ENCODE measurements at places on chromosomes 11 and 22.

GRCh38 chr11:30406978-30407762, 84.3 kb downstream of the ARL14EP start:
- DNase-seq: no peak

- no peak for DNase-seq
Observed at GRCh38 chr11:15805726-15806125, 550.6 kb downstream of the SOX6 start.

DNA sequence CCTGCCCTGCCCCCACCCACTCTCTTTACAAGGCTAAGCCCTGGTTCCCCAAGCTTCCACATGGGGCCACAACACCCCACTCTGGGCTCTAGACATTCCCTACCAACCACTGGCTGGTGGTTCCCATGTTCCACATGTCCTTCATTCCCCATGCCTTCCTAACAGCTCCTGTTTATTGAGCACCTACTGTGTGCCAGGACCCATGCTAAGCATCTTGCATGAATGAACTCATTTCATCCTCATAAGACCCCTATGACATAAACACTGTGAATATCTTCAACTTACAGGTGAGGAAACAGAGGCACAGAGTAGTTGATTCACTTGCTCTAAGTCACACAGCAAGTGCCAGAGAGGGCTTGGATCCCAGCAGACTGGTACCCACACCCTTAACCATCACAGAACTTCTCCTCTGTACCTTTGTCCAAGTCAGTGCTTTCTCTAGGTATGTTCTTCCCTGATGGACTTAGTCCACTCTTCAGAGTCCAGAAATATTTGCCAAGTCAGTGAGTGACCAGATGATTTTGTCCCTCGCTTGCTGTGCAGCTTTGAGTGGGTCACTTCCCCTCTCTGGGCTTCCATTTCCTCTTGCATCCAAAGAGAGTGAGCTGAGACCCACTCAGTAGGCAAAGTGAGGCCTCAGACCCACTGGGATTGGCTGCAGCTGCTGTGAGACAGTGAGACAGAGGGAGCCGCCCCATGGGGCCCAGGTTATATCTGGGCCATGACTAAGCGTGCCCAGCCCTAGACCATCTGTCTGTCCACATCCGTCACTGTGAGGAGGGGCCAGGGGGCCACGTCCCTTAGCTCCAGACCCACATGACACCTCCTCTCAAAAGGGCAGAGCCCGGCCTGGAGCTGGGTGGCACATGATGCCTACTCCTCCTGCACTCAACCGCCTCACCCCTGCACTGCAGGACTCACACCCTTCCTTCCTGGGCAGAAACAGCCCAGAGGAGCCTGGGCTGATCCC, 132.4 kb downstream of the MN1 start:
- no peak for DNase-seq

GRCh38 chr11:71240061-71240690, 12.2 kb downstream of the SHANK2 start:
- DNase-seq: no peak

DNA sequence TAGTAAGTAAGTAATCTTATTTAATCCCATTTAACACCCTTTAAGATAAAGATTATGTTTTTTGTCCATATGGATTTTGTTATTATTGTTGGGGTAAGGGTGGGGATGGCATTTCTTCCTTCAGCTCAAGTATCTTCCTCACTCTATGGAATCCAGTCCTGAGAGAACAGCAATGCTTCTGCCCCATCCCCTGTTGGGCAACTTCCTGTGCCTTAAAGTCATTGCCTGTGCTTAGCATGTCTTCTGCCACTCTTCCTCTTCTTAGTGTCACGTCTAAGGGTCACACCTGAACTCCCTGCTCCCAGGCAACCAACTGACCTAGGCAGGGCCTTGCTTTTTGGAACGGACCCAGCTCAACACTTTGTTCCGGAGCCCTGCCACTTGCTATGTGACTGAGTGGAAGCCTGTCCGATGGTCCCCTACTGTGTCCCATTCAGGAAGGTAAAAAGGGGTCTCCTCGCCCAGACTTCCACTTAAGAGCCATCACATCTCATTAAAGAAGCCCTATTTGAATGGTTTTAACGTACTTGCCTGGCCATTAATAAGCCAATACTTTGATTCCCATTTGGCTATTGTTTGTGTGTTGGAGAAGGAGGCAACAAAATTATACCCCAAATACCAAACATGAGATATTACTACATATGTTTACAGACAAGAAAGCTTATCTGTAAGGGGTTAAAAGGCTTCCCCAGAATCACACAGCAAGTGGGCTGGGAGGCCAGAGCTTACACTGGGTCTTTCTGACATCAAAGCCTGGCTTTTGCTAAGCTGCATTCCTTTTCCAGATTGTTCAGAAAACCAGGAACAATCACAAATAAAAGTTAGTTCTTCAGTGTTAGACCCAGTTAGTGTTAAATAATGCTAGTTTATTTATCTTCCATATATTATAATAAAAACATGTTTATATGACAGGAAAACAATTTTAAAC, 59.2 kb downstream of the RAB38 start:
- no peak for DNase-seq

DNA sequence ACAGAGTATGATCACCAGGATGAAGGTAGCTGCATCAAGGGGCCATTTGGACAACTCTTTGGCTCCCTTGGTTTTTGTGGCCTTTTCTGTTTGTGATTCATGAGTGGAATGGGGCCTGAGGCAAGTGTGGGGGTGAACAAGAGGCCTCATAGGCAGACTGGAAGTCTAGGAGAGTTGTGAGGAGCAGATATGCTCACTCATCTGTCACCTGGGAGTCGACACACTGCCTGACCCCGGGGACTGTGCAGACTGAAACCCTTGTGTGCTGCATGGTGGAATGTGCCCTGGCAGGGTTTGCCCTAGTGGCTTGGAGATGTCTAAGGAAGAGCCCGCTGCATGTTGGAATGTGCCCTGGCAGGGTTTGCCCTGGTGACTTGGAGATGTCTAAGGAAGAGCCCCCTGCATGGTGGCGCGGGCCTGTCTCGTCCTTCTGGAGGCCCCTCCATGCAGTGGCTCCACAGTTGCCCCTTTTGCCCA, 60.0 kb downstream of the MED15 start:
- peak; percentile 35 for DNase-seq

- DNase-seq: no peak
Observed at GRCh38 chr11:134399996-134400395, 12.0 kb downstream of the B3GAT1 start.

- no peak for DNase-seq
Observed at GRCh38 chr11:128708660-128709059, 14.8 kb downstream of the FLI1 start.

DNA sequence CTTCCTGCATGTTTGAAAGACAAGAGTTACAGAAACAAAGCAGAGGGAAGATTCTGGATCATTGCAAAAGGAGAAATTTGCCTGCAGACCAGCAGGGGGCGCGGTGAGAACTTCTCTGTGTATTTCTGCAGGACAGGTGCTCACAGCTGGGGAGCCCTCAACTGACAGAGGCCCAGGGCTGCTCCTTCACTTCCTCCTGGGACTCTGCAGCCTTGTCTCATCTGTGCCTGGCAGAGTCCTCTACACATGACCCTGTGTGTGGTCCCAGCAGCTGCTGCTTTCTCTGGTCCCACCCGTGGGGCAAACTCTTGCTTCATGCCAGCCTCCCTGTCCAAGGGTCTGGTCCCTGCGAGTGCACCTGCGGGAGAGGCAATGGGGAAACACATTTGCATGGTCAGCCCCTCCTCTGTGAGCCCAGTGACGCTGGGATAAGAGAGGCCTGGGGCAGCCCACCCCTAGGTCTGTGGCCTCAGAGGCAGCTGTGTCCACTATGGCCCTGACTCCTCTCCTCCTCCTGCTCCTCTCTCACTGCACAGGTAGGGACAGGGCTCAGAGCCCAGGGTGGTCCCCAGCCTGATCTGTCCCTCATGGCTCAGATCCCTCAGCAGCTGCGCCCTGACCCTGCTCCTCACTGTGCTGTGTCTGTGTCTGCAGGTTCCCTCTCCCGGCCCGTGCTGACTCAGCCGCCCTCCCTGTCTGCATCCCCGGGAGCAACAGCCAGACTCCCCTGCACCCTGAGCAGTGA, 43.2 kb upstream of the VPREB1 start:
- DNase-seq: no peak

- DNase-seq: no peak
Observed at GRCh38 chr11:117730208-117730800, 66.7 kb downstream of the DSCAML1 start.

GRCh38 chr11:74577624-74578396, 14.6 kb upstream of the POLD3 start:
- DNase-seq: no peak

DNA sequence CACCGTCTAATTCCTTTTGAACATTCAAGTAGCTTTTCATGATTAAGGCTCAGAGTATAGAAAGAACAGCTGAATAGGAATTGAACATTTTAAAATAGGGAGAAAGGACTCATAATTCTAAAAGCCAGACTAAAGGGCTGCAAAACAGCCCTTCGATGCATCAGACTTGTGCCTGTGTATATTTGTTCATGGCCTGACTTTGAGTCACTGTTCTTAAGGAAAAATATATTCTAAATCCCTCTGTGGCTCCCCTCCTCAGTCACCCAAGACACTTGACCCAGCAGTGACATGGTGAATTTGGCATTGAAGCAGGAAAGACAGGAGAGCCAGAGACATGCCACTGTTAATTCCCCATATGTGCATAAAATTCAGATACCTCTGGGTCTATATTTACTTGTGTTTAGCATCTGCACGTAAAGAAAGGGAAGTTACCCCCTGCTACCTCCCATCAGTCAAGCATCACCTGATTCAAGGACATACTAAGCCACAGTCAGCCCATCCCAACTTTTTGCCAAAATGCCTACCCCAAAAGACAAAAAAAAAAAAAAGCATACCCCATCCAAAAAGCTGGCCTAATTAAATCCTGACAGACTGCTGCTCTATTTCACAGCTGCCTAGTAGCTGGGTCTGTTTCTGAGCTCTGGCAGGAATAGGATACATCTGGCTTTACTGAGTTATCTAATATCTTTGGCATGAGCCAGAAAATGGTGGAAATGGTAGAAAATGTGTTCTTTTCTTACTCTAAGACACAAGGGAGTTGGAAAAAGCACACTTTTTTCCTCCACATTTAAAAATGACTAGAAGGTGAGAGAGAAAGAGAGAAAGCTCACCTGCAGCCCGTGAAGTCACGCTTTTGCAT, 93.5 kb downstream of the COMMD9 start:
- no peak for DNase-seq

- no peak for DNase-seq
Observed at GRCh38 chr11:120074076-120074475, 63.8 kb downstream of the TRIM29 start.

DNA sequence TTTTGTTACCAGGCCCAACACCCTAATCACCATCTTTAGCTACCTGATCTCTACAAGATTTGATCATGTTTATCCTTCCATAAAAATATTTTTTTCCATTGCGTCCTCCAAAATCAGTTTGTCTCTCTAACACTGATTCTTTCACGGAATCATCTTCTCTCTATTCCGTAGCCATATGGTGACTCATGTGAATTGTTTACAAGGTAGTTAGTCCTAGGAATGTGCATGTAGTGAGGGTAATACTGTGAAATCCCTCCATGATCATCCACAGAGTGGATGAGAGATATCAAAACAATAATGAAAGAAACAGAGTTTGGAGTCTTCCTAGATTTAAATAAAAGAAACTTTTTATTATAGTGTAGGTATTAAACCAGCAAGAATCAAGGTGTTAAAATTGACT, 230.2 kb downstream of the METTL15 start:
- no peak for DNase-seq

GRCh38 chr22:46360891-46361290, 25.4 kb downstream of the TRMU start:
- no peak for DNase-seq

GRCh38 chr11:16454289-16454863, 98.0 kb upstream of the SOX6 start:
- no peak for DNase-seq

DNA sequence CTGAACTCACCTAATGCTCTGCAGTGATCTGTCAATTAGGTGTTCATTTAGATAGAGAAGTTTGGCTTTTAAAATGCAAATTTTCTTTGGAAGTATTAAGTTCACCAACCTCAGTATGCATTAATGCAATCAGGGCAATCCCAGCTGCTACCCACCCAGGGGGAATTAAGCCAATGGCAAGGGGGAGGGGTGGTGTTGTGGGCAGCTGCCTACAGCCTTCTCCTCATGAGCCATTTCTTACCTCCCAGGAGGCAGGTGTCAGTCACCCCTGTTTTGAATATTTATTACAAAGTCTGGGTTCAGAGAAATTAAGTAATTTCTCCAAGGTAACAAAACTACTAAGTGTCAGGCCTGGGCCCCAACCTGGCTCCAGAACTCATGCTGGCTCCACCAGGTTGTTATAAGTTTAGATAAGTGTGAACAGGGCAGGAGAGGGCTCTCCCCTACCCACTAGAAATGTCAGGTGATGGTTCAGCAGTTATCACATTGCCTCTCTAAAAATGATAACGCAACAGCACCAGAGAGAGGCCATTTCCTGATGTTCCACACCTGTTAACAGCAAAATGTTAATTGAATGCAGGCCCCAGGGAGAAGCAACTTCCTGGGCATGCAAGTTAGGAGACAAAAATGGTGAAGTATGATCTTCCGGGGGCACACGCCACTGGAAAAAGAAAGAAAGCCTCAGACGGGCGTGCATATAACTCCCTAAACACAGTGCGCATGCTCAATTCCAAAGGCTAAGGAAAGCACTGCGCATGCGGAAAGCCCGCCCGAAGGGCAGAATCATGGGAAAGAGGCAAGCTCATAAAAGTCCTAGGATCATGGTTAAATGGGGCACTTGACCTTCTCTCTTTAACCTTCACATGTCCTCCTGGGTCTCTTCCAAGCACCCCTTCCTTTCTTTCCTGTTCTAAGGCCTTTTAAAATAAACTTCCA, 35.4 kb upstream of the GNAZ start:
- no peak for DNase-seq

- DNase-seq: no peak
Observed at GRCh38 chr11:106327637-106328036, 250.2 kb downstream of the AASDHPPT start.

GRCh38 chr22:24986816-24987215, 34.3 kb downstream of the KIAA1671 start:
- DNase-seq: no peak

DNA sequence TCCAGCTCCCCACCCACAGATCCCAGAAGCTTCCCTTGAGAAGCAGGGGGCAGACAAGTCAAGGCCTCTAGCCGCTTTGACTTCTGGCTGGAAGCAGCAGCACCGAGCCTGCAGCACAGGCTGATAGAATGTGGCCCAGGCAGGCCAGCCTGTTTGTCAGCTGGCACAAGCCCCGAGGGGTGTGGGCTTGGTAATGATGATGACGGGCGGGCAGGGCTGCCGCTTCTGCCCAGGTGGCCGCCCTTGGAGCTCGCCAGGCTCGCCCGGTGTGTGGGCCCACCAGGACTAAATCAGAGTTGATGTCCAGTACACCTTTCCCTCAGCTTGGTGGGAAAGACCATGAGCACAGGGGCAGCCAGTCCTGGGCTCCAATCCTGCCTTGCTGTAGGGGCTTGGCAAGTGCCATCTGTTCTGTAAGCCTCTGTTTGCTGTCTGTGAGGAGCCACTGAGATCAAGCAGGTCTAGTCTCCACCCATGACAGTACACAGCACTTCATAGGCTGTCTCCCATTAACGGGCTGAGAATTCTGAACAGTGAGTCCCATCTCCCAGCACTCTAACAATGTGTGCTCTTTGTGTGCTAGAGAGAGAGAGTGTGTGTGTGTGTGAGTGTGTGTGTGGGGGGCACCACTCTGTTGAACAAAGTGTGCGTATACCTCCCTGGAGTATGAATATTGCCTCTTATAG, 26.8 kb downstream of the MICAL2 start:
- DNase-seq: no peak

GRCh38 chr22:43501878-43502277, 90.1 kb downstream of the MPPED1 start:
- DNase-seq: no peak
